ENCODE measurements at places on chromosomes 16 and 17. TPM values are rescaled to one million over a fixed set of nuclear protein-coding genes. Genes with fewer than 3 reads are reported as not detected.

Gene MYL11
- total RNA-seq, result 6,743 TPM

Gene KRT20
- total RNA-seq, result not detected

Gene WNK4
- not detected for total RNA-seq

Gene OR1A2
- total RNA-seq, result not detected

Gene TBC1D3D
- not detected for total RNA-seq

Gene DNAH2
- 0.04 TPM for total RNA-seq

Gene STX1B
- total RNA-seq, result 0.11 TPM

Gene GNG13
- total RNA-seq, result not detected

Gene LRRC75A
- 0.30 TPM for total RNA-seq

Gene TMEM132E
- 0.26 TPM for total RNA-seq

Gene RHBDL1
- total RNA-seq, result 0.41 TPM

Gene NPIPB4
- total RNA-seq, result 54.5 TPM

Gene CLEC19A
- total RNA-seq, result not detected

Gene PRAC2
- not detected for total RNA-seq

Gene CNGB1
- total RNA-seq, result not detected

Gene TVP23B
- total RNA-seq, result 11.8 TPM

Gene NPTX1
- 0.56 TPM for total RNA-seq

Gene NPW
- 0.66 TPM for total RNA-seq

Gene CFAP97D1
- total RNA-seq, result not detected

Gene TP53TG3
- not detected for total RNA-seq

Gene KIF18B
- 0.11 TPM for total RNA-seq

Gene PRSS33
- total RNA-seq, result not detected

Gene QRICH2
- total RNA-seq, result 0.69 TPM

Gene ATP6V0C
- 116 TPM for total RNA-seq

Gene LITAFD
- not detected for total RNA-seq

Gene MYCBPAP
- total RNA-seq, result not detected

Gene PAGR1
- total RNA-seq, result 9.4 TPM

Gene PLXDC1
- 3.2 TPM for total RNA-seq

Gene SGCA
- total RNA-seq, result 264 TPM

Gene CDK5R1
- 1.2 TPM for total RNA-seq

Gene PDILT
- not detected for total RNA-seq

Gene FXR2
- total RNA-seq, result 120 TPM

Gene NME3
- 9.9 TPM for total RNA-seq

Measured in psoas muscle (tissue), 8 donors.